ENCODE measurements at places on chromosomes 5 and 9.

DNA sequence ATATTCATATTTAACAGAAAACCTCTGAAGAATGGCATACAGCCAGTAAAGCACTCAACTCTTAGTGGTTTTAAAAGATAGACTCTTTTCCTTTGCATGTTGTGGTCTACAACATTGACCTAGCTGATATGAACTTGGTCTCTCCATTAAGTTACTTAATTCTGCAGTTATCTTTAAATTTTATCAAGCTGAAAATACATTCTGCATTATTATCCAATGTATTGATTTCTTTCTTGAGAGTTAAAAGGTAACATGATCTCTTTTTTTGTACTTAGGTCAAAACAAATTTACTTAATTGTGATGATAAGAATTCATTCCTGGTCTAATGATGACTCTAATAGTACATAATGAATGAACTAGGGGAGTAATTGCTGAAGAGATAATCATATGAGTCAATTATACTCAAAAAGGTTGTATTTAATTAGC, 132.9 kb downstream of the STARD4 start:
- no peak for DNase-seq

DNA sequence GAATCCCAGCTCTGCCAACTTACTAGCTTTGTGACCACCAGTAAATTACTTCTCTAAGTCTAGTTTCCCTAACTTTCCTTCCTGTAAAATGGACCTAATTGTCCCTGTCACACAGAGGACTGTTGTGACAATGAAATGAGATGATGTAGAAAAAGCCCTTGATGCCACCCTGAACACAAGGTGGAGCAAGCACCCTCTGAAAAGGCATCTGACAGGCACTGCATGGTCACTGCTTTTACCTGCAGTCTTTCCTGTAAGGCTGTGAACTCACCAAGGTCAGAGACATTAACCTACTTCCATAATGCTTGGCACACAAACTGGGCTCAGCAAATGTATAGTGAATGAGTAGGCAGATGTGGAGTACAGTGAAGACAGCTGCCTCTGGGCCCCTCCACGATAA, 6.1 kb downstream of the SLC31A2 start:
- no peak for DNase-seq

DNA sequence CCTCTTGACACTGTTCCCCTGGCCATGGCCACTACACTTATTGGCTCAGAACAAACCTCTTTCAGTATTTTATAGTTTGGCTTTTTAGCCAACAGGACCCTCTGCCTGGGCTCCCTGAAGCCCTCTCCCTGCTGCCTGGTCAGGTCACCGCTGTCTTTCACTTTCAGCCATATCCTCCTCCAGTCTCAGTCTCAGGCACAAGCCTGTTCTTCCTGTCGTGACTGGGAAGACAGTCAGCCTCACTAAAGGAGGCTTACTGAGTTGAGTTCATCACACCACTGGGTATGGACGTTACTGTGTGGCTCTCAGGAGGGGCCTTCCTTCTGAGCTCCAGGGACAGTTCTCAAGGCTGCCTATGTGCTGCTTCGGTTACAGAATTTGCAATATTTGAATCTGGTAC, 2.0 kb downstream of the QSOX2 start:
- no peak for DNase-seq

- DNase-seq, result no peak
Observed at GRCh38 chr5:56558131-56558745, 257.1 kb upstream of the MAP3K1 start.

GRCh38 chr5:106675687-106676086, 995.0 kb downstream of the EFNA5 start:
- DNase-seq, result no peak

DNA sequence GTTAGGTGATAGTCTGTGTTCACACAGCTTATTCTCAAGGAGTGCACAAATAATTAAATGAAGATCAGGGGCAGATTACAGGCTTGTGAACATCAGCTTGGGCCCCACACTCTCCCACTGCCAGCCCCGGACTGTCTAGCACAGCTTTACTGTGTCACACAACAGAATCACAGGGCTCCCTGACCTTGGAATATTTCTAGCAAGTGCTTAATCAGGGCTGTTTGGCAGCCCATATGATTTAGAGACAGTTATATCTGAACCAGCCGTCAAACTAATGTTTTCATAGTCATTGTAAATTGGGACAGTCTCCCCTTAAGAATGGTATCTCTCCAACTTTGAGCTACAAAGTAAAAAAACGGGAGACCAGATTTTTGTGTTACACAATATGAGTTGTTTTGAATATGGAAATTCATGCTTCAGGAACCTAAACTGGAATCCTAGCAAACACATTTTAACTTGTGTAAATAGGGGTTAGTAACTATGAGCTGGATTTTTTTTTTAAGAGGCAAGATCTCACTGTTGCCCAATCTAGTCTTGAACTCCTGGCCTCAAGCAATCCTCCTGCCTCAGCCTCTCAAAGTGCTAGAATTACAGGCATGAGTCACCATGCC, 517.6 kb downstream of the BNC2 start:
- no peak for DNase-seq
